ENCODE measurements at places on chromosomes 16 and 17.

- no peak for DNase-seq
Measured at GRCh38 chr16:71687861-71688260, 36.6 kb downstream of the PHLPP2 start.

DNA sequence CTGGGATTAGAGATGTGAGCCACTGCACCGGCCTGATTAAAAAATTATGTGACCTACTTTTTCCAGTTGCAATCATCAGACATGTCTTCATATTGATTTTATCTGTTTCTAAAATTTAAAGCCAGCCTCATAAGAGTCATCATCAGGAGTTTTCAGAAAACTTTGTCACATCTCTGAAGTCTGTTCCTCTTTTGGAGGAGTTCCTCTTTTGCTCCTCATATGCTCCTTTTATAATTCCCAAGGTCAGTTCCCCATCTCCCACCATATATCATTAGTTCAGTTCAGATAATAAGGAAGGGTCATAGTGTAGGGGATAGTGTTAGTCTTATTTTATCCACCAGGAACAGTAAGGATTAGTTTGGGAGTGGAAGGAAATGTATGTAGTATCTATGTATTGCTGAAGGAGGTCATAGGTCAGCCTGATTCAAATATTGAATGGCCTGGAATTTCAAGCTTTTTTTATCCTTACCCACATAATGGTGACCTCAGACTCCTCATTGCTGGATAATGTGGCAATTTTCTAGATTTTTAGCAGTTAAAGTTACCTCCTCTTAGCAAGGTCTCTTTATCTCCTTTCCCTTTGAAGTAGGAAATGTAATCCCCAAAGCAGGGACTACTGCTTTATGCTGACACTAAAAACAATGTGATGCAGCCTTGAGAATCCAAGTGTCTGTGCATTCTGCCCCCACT, 13.8 kb upstream of the DUSP14 start:
- no peak for DNase-seq

- no peak for DNase-seq
Measured at GRCh38 chr17:61196302-61196704, 203.3 kb upstream of the TBX2 start.

- DNase-seq, result no peak
Measured at GRCh38 chr17:82204831-82205719, 7.6 kb downstream of the CCDC57 start.

DNA sequence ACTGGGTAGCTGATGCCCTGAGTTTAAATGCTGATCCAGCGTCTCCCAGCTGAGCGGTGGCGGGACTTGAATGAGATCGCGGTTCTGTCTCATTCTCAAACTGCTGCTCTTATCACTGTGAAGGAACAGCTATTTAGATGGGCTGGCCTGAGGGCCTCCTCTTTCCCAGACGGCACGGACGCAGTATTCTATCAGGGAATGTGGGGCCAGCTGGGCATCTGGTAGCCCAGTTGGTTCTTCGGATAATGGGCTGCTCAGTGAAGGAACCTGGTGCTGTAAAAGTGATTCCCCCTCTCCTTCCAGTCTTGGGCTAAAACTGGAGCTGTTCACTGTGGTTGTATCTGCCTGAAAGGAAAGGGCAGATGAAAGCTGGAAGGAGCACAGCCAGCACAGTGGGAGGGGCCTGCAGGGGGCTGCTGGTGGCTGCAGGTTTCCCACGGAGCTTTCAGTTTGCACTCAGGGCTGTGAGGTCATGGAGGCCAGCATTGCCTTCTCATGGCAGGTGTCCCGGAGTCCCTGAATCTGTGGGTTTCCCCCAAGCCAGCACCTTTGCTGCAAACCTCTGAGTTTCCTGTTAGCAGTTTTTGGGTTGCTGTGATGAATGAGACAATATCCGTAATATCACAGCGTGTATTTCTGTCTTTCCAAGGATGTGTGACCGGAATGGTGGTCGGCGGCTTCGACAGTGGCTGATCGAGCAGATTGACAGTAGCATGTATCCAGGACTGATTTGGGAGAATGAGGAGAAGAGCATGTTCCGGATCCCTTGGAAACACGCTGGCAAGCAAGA, 3.6 kb downstream of the IRF8 start:
- DNase-seq, result no peak

GRCh38 chr17:17723354-17724261, 42.4 kb downstream of the RAI1 start:
- peak; percentile 61 for DNase-seq

- DNase-seq, result no peak
Measured at GRCh38 chr16:84448444-84448843, 56.0 kb downstream of the MEAK7 start.

- no peak for DNase-seq
Measured at GRCh38 chr16:85453703-85454102, 159.4 kb upstream of the GSE1 start.

GRCh38 chr16:74199066-74199841, 97.4 kb upstream of the PSMD7 start:
- no peak for DNase-seq

GRCh38 chr17:44361292-44362260, 2.1 kb downstream of the FAM171A2 start:
- no peak for DNase-seq

GRCh38 chr17:31400481-31400950, 9.0 kb downstream of the RAB11FIP4 start:
- DNase-seq, result no peak

- no peak for DNase-seq
Measured at GRCh38 chr17:2547176-2547575, 35.5 kb upstream of the METTL16 start.

DNA sequence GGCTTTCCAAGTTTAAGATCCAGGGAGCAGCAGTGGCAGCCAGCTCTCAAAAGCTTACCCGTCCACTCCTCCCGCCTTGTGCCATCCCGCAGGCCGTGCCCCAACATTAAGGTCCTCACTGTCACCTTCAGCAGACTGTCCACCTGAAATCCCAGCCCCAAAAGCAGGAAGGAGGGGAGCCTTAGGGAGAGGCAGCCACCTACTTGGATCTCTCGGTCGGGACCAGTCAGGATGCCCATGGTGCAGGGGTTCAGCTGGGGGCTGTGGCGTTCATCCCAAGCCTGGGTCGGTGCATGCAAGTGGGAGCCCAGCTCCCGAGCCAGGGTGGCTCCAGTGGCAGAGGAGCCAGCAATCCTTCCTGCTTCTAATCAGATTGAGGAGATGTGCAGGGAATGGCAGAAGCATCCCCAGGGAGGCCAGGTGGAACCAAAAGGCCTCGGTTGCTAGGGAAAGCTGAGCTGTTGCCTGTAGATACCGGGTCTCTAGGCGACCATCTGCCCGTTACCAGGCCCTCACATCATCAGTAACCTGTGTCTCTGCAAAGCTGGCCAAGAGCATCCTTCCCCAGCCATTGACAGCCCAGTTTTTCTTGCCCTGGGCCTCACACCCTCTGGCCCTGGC, 24.6 kb downstream of the CNGB1 start:
- peak; percentile 14 for DNase-seq

GRCh38 chr16:51464996-51465395, 313.9 kb upstream of the SALL1 start:
- DNase-seq, result no peak

- DNase-seq, result no peak
Measured at GRCh38 chr16:3094289-3095027, 4.6 kb downstream of the ZSCAN10 start.

All from nucleus accumbens (tissue), 56 donors.